Left kidney (tissue), 8 donors: ENCODE measurements at places on chromosomes 6 and 20. TPM values are rescaled to one million over a fixed set of nuclear protein-coding genes. Genes with fewer than 3 reads are reported as not detected.

SMIM13 gene
- polyA plus RNA-seq: 19.5 TPM

ANGPT4 gene
- polyA plus RNA-seq: 0.22 TPM

ENPP1 gene
- 25.9 TPM for polyA plus RNA-seq

FBXL4 gene
- 30.2 TPM for polyA plus RNA-seq

KCNK16 gene
- polyA plus RNA-seq: not detected

DTNBP1 gene
- polyA plus RNA-seq: 25.3 TPM

GABRR1 gene
- polyA plus RNA-seq: 1.2 TPM

B3GAT2 gene
- polyA plus RNA-seq: 1.7 TPM

SH3BGRL2 gene
- polyA plus RNA-seq: 33.4 TPM

BMP7 gene
- 62.4 TPM for polyA plus RNA-seq

SOBP gene
- polyA plus RNA-seq: 14.8 TPM

PLCB4 gene
- 18.9 TPM for polyA plus RNA-seq

POPDC3 gene
- polyA plus RNA-seq: 0.27 TPM

TBC1D32 gene
- polyA plus RNA-seq: 18.7 TPM
